NCI-H510A (cell line): ENCODE measurements at places on chromosomes 1 and 21.

DNA sequence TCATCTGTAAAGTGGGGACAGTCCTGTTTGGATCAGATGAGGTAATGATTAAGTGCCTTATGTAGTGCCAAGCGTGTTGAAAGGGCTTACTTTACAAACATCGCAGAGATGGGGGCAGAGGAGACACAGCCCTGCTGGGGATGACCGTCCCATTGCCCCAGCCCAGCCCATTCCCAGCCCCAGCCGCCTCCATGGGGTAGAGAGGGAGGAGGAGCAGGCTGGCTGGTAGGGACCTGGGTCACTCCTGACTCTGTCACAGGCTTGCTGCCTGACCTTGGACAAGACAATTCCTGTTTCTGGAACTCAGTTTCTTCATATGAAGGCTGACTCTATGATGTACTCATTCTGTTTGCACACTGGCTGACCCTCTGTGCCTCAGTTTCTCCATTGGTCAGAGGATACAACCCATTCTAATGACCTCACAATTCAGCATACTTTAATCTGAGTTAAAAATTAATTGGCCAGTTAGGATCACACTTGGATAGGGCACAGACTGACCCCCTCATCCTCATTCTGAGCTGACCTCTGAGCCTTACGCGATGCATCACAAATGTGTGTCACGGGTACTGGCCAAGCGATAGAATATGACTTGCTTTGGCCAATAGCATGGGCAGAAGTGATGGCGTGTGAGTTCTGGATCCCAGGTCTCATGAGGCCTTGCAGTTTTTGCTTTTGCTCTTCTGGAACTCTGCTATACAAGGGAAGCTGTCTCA lies 91.1 kb downstream of the PTPRU start:
- DNase-seq: no peak

DNA sequence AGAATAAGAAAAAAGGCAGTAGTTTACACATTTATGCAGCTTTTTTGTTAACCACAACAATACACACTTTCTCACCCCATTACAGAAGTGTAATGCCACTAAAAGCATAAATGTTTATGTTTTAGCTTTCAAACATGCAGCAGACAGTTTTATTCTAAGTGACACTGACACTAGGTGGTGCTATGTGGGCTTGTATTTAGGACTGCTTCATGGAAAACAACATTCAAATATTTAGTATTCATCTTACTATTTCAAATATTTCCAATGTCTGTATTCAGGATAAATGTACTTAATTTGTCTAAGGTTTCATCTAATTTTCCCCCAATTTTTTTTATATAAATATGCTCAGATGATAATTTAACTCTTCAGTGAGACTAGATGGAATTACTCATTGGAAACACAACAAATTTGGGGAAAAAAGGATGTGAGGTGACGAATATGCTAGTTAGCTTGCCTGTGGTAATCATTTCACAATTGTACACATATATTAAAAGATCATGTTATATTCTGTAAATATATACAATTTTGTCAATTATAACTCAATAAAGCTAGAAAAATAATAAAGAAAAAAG lies 71.4 kb downstream of the USP1 start:
- no peak for DNase-seq

DNA sequence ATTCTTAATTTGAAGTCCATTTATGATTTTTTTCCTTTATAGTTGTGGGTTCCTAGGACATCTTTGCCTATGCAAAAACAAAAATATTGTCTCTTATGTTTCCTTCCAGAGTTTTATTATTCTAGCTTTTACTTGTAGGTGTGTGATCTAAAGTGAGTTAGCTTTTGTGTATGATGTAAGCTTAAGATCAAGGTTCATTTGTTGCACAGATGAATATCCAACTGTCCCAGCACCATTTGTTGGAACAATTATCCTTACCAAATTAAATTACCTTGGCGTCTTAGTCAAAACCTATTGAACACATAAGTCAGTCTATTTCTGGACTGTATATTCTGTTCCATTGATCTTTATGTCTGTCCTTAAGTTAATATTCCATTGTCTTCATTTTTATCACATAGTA lies 337.6 kb downstream of the ZP4 start:
- no peak for DNase-seq

DNA sequence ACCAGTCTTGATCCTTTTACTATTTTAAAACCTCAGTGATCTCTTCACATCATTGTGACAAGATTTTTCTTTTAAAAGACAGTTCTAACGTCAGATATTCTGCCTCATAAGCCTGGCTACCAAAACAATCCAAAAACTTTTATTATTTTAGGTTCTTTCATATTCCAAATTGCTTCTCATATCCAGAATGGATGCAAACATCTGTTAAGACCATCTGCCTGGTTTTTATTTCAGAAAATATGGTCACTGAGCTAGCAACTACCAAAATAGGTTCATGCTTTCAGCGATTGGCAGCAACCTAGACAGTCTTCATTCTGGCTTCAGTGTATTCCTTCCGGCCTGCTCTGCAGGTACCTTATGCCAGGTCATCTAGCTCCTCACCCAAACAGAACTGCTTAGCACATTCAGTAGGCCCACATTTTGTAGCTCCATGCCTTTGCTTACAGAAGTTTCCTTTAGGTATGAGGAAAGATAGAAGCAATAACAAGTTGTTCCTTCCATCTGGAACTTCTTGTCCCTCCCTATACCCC lies 59.0 kb upstream of the CACYBP start:
- DNase-seq: no peak

DNA sequence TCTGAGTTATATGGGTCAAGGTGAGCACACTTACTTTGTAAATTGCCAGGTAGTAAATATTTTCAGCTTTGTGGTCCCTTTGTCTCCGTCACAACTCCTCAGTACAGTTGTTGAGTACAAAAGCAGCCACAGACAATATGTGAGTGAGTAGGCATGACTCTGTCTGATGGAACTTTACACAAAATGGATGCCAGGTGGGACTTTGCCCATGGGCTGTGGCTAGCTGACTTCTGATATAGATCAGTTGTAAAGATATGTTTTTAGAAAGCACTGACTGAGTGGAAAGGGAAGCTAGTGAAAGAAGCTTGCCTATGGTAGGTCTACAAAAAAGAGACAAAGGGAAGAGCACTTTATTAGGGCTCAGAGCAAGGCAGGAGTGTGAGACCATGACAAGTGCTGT lies 23.1 kb upstream of the IGSF5 start:
- DNase-seq: no peak

- no peak for DNase-seq
Measured at GRCh38 chr1:43976045-43976444, 1.3 kb downstream of the ATP6V0B start.

DNA sequence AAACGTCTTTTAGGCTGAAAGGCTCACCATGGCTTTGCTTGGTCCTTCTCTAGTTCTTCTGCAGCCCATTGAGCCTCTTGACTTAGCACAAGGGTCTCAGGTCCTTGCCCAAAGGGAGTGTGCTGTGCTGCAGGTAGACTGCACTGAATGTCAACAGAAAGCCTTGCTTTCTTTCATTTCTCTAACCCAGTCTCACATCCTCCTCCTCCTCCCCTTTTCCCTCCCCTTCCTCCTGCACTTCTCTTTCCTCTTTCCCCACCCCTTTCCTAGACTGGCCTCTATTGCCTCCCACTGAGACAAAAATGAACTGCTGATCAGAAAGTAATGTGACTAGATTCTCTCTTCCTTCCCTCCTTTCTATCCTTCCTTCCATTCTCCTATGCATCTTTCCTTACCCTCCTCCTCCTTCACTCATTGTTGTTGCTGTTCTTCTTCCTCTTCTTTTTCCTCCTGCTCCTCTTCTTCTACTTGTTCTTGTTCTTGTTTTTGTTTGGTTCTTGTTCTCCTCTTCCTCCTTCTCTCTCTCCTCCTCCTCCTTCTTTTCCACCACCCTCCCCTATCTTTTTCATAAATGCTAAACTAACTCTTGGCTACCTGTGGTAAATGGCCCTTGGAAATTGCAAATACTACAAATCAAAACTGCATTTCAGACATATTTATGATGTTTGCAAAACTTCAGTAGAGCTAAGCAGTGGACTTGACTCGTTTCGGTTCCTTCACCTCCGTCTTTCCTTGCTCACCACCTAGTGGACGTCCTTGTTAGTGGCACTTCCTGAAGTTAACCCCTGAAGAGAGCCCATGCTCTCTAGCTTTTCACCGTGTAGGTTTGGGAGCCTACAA lies at the start of gene SELL:
Gene SELL (minus strand): TSS at position 152 of the 840 bp plus-strand sequence. CDS start 122 bp downstream, at position 30.
- peak; percentile 2 for DNase-seq

- DNase-seq: no peak
Measured at GRCh38 chr1:70440642-70441391, 29.7 kb downstream of the CTH start.

- no peak for DNase-seq
Measured at GRCh38 chr1:14693949-14694348, 95.5 kb downstream of the KAZN start.

DNA sequence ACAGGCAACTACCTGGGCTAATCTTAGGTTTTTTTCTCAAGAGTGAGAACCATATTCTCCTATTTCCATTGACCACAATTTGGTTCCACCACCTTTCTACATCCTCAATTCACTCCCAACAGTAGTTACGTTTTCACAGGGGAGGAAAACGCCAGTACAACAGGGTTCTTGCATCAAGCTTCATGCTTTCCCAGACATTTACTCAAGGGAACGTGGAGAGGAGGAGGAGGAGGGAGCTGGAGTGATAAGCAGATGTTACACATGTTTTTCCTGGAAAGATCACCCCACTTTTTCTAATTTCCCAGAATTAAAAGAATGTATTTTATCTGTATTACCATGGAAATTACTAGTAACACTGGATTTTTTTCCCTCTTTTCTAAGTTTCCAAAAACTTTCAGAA lies 58.3 kb downstream of the RGS5 start:
- DNase-seq: no peak

GRCh38 chr1:220367833-220368232 lies 95.6 kb upstream of the RAB3GAP2 start:
- DNase-seq: no peak

DNA sequence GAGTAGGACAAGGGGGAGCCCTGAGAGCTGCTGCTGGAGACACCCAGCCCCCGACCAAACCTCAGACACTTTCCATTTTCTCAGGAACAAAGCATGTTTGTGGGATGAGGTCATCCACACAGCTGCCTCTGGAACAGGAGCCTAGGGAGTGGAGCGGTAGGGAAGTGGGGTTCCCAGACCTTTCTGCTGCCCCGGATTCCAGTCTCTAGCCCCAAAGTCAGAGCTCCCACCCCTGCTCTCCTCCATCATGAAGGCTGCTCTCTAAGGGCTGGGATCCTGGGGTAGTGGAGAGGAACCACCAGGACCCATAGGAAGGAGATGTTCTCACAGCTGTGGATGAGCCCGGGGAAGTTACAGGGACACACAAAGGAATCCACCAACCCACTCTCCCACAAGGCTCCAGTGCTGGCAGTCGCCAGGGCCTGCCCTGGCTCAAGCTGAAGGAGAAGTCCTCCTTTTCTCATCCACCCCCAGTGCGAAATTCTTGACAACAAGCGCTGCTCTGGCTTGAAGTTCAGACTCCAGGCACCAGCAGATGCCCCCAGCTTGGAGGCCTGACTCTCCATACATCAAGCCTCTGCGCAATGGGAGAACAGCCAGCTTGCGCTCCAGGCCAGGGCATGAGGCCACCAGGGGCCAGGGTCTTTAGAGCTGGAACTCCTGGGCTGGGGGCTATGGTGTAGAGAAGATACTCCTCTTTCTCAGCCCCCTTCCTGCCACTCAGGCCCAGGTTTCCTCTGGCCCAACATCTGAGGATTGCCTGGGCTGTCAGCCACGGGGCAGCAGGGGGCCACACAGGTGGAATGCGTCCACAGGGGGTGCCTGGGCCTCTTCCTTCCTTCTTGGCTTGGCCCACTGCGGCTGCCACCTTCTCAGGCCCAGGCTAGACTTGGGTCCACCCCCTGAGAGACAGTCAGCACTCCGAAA lies 4.5 kb downstream of the FHL3 start:
- no peak for DNase-seq

- DNase-seq: no peak
Measured at GRCh38 chr1:157652859-157653493, 47.6 kb downstream of the FCRL3 start.

DNA sequence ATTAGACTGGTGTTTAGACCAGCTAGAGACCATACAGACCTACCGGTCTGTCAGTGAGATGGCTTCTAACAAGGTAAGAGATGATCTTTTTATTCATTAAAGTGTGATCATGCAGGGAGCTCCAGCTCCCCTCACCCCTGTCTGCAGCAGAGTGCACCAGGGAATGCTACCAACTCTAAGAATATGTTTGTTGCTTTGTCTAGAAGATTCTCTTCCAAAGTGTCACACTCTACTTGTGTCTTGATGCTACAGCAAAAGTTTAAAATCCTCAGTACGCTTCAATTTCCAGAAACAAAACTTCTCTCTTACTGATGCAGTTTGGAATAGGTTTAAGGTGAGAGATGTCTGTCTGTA lies 201.4 kb upstream of the SGIP1 start:
- no peak for DNase-seq

DNA sequence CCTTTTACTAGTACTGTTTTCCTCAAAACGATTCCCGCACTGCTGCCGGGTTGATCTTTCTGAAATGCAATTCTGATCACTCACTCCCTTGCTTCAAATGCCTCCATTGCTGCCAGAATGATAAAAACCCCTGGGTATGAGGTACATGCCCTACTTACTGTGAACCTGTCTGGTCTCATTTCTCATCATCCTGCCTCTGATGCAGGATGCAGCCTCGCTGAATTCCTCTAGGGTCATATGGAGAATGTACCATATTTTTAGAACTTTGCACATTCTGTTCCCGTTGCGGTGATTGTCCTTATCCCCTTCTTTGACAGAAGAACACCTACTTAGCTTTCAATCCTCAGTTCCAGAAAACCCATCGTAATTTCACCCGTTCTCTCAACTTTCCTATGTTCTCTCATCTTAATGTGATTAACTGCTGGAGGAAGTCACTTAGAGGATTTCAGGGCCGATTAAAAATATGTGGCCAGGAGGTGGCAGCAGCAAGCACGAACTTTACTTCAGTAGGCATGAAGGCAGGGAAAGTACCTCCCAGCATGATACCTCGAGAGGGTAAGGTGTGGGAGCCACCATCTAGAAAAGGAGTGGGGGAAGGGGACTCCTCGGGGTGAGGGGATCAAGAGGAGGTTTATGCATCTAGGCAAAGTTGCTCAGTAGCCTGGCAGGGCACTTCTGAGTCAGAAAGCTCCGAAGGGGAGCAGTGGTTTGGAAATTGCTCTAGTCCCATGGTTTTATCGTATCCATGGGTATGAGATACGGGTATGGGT lies 361.5 kb upstream of the ZP4 start:
- DNase-seq: no peak

GRCh38 chr1:44354268-44354839 lies 703 bp downstream of the ERI3 start:
- DNase-seq: no peak

DNA sequence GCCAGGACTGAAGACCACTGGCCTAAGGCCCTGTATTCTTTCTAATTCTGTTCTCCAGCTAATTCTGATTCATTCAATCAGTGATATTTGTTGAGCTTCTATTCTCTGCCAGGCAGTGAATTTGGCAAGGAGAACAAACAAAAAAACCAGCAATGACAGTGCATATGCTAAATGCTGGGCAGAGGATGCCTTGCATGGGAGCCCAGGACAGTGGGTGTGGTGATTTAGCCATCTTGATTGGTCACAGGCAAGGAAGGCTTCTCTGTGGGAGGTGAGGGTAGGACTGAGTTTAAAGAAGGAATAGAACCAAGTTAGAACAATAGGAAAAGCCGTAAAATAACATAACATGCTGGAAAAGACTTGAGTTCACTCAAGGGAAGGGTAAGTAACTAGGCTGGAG lies 9.2 kb upstream of the CPT2 start:
- no peak for DNase-seq
